ENCODE measurements at places on chromosomes 6 and 20.

DNA sequence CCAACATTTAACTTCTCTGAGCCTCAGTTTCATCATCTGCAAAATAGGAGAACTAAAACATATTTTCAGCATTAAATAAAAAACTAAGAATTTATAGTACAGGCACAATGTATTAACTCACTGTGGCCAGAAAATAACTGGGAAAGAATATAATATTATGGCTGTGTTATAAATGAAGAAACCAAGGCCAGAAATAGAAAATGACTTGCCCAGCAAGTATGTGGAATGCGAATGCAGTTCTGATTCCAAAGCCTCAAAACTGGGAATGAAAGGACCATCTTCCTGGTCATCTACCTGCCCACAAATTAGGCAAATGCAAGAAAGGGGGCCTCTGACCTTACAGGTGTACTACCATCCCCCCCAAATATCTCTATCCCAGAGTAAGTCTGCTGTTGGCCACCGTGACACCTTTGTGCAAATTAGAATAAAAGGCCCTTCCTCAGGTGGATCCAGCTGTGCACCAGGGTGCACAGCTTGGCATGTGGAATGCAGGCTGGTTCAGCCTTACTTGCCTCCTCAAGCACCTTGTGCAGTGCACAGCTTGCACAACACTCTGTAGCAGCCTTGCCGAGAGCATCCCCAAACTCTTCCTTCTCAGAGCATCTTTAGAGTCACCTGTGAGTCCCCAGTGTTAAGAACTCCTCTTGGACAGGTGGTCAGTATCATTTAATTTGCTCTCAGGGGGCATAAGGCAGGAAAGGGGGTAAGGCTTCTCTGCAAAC lies 4.4 kb downstream of the SLC13A3 start:
- DNase-seq = no peak

DNA sequence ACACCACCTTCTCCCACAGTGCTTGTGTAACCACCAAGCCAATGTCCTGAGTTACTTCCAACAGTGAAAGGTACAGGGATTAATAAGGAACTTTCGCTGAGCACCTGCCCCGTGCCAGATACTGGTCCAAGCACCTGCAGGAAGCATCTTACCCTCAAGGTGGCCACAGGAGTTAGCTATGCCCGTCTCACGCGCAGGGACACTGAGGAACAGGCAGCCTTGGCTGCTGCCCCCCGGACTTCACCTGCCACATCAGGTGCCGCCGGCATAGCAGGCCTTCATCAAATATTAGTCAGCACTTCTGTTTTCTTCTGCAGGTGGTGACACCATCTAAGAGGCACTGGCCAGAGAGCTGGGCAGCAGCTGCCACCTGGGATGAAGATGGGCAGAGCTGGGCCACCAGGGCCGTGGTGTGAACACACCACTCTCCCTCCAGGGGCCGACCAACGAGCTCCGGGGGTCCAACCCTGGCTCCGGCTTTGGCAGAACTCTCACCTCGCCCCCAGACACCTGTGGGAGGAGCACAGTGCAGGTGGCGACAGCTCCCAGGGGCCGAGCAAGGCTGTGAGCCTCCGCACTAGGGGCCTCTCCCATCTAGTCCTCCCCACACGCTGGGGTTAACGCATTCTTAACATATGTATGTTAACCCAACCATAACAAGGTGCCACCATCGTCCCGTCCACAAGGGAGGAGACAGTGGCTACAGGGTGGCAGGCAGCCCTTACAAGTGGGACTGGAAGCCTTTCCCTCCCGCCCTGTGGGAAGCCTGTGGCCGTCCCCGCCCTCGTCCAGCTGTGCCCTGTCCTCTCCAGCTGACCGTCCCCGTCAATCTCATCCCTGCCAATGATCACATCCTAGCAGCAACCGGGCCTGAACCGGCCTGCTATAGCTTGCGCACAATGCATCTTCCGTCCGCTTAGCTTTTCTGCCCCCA lies 2.9 kb upstream of the PPDPF start:
- no peak for DNase-seq

GRCh38 chr6:3293271-3294155 lies 34.8 kb downstream of the PSMG4 start:
- no peak for DNase-seq

- peak; percentile 84 for DNase-seq
Observed at GRCh38 chr6:39361657-39362486, 39.4 kb upstream of the KCNK16 start.

GRCh38 chr20:61668771-61669503 lies 396.7 kb downstream of the TAF4 start:
- DNase-seq = no peak
